Right hindlimb (tissue), 1 donor: ENCODE measurements at places on chromosomes 1 and 21.

DNA sequence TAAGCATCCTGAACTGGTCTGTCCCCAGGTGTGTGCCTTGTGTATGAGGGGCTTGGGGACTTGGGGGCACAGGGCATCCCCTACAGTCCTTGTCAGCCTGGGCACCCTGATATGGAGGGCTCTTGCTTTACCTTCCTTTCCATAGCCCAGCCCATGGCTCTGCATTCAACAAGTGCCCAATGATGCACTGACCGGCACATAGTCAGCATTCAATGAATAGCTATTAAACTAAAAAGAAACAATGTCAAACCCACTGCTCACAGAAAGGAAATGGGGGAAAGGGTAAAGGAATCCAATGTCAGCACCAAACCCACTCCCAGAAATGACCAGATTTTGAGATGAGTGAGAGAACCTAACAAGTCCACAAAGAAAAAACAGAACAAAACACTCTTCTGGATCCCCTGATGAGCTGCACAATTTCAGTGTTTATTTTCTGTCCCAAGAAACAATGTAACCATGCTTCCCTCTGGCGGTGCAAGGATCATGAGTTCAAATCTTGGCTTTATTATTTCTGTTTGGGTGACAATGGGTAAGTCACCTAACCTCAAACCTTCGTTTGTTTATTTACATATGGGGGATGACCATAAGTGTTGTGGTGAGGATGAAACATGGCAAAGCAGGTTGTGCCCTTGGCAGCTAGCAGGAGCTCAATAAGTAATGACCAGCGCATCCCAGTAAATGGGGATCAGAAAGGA is 22.0 kb downstream of the SYT6 start:
- DNase-seq = no peak

- no peak for DNase-seq
Measured at GRCh38 chr1:231431665-231432415, 9.8 kb upstream of the EGLN1 start.

DNA sequence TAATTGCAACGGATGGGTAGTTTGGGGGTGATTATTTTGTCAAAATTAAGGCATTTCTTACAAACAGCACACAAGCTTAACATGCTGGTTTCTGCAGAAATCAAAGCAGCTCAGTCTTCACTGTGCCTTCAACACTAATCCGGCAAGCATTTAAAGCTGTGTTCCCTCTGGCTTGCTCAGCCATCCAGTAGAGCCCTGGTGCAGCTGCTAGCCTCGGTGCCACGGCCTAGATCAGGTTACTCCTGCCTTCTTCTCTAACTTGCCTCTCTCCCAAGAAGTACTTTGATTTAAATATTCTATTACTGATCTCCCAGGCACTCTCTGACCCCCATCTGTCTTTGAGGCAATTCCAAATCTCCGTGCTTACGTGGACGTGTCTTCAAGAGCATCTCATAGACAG is 85.6 kb downstream of the GREM2 start:
- DNase-seq = peak; percentile 61

- no peak for DNase-seq
Measured at GRCh38 chr1:3519301-3519885, 64.9 kb downstream of the ARHGEF16 start.

- DNase-seq = no peak
Measured at GRCh38 chr21:41745971-41746743, 20.7 kb downstream of the RIPK4 start.

GRCh38 chr1:2949966-2950925 is 71.0 kb upstream of the ACTRT2 start:
- no peak for DNase-seq

DNA sequence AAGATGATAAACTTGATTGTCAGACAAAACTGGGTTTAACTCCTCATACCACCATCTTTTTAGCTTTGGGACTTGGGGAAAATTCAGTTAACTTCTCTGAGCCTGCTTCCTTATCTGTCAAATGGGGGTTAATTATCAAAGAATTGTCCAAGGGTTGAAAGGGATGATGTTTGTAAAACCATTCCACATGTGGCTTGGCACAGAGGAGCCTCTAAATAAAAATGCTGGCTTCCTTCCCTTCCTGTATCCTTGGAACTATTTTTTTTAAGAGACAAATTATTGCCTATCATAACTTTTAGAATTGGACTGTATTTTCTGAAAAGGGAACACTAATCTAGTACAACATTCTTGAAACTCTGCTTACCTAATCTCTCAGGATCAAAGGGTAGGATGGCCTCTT is 143.4 kb upstream of the USP24 start:
- no peak for DNase-seq

DNA sequence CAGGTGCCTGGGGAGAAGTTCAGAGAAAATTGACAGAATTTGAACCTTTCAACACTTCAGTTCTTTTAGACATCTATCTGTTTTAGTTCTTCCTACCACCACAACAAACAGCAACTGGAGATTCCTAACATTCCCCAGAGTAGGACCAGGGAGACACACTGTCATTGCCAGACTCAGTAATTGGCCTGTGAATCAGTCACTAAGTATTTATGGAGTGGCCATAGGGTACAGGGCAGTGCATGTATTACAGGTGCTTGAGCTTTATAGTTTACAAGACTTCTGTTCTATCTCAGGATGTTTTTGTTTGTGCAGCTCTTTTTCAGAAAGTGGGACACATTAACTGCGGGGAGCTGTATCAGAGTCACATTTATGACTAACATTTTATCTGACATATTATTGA is 1.7 kb downstream of the CDC14A start:
- DNase-seq = no peak

DNA sequence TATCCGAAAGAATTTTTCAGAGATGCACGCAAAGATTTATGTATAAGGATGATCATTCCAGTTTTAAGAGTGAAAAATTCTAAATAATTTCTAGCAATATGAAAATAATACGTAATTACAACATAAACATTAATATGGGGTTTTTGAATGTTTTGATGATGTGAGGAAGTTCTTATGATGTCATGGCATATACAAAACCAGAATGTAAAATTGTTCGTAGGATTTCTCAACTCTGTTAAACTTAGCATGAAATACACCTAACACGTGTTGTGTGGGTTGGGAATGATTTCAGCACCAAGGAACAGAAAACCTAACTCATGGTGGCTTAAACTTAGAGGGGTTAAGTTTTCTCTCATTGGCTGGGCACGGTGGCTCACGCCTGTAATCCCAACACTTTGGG is 62.2 kb downstream of the MYOM3 start:
- no peak for DNase-seq

DNA sequence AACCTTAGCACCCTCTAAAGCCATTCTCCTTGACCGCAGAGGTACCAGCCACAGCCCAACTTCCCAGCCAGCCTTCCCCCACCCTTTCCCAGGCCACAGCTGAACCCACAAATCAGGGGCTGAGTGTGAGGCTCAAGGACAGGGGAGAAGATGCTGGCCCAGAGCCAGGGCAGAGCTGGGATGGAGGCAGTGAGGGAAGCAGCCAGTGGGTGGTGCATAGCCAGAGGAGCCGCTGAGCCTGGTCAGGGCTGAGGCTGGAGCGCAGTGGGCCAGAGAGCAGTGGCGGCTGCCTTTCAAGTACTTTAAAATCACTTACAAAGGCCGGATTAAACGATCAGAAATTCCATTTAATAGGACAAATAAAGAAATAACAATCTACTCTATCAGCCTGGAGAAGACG is 36.3 kb downstream of the DMAP1 start:
- DNase-seq = peak; percentile 50

DNA sequence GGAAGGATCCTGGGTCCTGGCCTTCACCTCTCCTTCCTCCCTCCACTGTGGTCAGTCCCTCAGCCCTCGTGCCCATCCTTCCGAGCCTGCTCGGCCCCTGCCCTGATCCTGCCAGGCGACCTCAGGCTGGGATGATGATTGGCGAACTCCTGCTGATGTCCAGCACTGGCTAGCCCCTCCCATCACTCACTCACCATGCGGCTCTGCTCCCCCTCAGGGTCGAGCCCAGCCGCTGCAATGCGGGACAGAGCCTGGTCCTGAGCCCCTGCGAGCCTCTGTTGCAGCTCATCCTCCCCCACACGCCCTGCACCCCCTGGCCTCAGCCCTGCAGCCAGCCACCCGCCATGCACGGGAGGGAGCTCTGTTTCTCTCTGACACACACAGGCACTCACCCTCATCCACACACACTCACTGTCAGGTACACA is 100.2 kb downstream of the DMRTB1 start:
- peak; percentile 4 for DNase-seq

GRCh38 chr1:234330843-234331215 is 42.4 kb upstream of the COA6 start:
- no peak for DNase-seq

DNA sequence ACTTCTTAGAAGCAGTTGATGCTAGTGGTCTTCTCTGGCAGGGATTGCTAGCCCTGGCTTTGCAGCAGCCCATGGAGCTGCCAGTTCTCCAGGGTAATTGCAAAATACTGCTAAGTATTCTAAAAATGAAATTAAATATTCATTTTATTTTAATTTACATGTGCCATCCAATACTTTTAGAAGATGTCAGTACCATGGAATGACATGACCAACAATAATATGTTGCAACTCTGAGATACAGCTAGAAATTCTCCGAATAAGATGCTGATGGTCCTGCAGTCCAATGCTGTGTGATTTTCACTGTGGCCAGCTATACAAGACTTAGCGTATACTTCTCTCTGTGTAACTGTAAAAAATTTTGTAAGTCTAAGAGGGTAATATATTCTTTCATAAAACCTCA is 20.0 kb upstream of the WARS2 start:
- DNase-seq = no peak

GRCh38 chr1:23551849-23552248 is 7.5 kb downstream of the ID3 start:
- DNase-seq = no peak

GRCh38 chr1:1892079-1892762 is 1.3 kb upstream of the GNB1 start:
- no peak for DNase-seq

DNA sequence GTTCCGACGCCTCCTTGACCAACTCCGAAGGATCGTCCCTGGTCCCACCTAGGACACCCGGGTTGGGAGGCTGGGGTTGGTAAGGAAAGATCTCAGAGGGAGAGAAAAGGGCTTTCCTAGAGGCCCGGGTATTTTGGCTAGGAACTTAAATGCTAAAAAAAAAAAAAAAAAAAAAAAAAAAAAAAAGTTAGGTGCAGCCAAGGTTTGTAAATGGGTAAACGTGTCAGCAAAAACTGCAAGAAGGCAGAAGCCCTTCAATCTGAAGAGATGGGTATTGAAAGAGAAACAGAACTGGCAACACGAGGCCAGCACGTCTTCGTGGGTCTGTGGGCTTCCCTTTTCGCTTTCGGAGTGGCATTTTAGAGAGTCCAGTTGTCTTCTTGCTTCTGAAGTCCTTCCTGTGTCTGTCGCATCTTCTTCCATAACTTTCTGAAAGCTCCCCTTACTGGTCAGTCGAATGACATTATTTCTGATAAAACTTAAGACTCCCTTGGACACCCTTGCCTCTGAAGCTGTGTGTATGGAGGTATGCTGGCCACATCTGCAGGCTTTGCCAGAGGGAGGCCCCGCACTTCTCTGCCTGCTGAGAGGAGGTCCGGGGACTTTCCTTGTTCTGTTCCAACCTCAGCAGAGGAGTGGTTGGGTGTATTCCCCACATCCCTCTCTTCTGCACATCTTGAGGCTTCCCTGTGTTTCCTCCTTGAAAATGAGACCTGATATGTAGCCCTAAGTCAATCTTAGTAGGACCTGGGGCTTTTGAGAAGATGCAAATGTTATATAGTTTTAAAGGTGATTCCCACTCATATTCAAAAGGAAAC is 745 bp downstream of the RCSD1 start:
- no peak for DNase-seq

DNA sequence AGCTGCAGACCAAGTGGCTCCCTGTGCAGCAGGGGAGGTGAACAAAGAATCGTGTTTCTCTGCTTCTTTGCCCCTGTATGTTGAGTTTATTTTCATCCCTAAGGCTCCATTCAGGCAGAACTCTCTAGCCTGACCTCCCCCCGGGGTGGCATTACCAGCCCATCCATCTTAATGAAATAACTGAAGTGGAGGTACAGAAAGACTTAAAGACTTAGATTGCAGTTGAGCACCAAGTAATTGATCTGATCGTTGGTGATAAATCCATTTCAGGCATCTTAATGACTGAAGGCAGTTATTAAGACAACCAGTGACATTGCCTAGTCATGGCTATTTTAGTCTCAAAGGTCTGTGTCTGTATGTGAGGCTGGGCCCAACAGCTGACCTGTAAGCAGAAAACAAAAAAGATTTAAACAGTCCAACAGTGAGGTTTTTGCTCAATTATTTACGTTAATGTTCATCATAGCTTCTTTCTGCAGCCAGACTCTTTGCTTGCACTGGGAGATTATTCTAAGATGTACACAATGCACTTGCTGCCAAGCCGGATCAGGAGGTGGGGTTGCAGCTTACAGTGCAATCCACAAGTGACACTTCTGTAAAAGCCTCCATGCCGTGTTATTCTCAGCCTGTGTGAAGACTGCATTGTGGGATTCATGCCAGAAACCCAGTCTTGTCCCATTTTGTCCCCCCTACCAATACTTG is 363.0 kb upstream of the DUSP10 start:
- DNase-seq = no peak

DNA sequence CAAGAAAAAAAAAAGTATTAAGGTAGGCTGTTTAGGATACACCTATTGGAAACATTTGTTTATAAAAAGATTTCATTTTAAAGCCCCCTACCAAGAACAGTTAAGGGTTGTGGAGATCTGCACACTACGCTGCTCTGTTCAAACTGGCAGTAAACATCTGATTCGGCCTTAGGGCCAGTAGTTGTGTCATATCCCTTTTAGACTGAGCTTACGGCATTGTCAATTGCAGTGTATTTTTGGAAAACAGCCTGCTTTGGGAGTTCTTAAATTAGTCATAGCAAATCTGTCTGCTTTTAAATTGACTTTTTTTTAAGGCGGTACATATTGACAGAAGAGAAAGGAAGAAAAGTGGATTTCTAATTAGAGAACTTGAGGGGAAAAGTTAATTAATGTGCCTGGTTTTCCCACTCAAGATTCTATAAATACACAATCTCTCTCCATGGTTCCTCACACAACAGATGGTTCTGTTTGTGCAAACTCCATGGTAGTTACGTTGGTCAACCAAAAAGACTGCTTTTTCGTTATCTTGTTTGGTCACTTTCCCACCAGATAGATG is 1.7 kb upstream of the ELK4 start:
- no peak for DNase-seq

DNA sequence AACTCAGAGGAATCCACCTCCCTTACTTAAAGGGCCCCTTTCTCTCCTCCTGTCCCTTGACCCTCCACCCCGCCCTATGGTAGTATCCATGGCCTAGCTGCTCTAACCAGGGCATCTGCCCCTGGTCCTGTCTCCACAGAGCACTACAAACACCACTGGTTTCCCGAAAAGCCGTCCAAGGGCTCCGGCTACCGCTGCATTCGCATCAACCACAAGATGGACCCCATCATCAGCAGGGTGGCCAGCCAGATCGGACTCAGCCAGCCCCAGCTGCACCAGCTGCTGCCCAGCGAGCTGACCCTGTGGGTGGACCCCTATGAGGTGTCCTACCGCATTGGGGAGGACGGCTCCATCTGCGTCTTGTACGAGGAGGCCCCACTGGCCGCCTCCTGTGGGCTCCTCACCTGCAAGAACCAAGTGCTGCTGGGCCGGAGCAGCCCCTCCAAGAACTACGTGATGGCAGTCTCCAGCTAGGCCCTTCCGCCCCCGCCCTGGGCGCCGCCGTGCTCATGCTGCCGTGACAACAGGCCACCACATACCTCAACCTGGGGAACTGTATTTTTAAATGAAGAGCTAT is 1.7 kb downstream of the BTG2 start:
- no peak for DNase-seq
